ENCODE measurements at places on chromosomes 6 and 20. TPM values are rescaled to one million over a fixed set of nuclear protein-coding genes. Genes with fewer than 3 reads are reported as not detected.
A peak's percentile ranks its signal among the peaks of the same experiment; 100 is the strongest.

Gene CGA
- total RNA-seq = 0.83 TPM

Gene TGM2
- total RNA-seq = 13.4 TPM

Gene GMPR
- total RNA-seq = 35.5 TPM

Gene HINT3
- total RNA-seq = 31.4 TPM

Gene ZSCAN23
- 4.0 TPM for total RNA-seq

Gene DEF6
- 11.5 TPM for total RNA-seq

Gene PNPLA1
- total RNA-seq = 1.00 TPM

Gene MYMX
- not detected for total RNA-seq

Gene PI16
- total RNA-seq = 0.55 TPM

Gene C20orf144
- total RNA-seq = 0.14 TPM

GRCh38 chr6:71333697-71334096 is 45.1 kb downstream of the OGFRL1 start:
- DNase-seq = peak; percentile 34

GRCh38 chr6:154615483-154616025 is 105.1 kb upstream of the CNKSR3 start:
- DNase-seq = peak; percentile 49

DNA sequence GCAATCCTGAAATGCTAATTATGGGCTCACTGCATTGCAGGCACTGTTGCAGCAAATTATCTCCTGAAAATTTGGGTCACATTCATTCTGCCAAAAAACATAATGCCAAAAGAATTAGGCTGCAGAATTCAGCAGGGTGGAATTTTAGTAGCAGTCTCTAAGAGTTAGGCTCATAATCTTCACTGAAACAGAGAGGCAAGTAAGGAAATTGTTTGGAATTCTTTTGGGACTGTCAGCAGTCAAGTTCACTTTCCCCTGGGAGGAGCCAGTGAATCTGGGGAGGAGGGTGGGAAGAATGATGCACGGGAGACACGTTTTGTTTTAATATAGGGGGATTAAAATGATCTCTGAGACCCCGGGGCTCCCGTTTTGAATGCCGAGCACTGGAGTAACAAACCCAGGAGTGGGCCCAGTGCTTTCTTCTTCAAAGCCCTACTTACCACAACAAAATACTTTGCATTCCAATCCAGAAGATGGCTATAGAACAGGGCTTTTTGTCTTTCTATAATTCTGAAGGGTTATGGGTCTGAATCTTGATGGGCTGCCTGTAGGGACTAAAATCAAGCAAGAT is 44.7 kb downstream of the SOBP start:
- no peak for DNase-seq

DNA sequence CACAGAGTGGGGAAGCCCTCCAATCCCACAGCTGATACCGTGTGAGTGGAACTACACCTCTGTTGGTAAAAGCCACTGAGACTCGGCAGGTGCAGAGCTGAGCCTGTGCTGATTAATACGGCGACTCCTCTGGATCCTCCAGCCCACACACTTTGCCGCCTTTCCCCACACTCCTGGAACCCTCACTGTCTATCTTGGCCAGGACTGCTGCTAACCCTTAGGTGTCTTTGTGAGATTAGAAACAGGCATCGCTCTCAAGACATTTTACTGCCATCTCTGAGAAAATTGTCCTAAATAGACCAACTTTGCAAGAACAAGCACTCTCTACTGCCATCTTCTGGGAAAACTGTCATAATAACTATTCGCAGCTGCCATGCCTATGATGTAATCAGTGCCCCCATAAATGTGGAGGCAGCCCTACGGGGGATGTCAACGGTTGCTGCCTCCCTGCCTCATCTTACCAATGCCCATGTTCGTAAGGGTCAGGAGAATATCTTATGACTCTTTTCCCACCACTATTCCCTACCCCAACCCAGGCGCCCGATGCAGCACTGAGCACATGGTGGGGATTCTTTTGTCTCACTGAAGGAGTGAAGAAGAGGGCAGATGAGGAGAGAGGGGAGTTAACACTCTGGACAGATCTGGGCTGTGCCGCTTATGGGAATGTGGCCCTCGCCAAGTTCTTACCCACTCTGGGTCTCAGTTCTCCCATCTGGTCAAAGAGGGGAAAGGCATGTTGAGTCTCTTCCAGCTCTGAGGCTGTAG is 26.1 kb upstream of the KCNB1 start:
- no peak for DNase-seq

- no peak for DNase-seq
Measured at GRCh38 chr20:48607544-48607865, 220.3 kb downstream of the PREX1 start.

- DNase-seq = no peak
Measured at GRCh38 chr6:139932671-139933070, 558.2 kb upstream of the CITED2 start.

GRCh38 chr6:115830895-115831294 is 229.8 kb downstream of the FRK start:
- no peak for DNase-seq

DNA sequence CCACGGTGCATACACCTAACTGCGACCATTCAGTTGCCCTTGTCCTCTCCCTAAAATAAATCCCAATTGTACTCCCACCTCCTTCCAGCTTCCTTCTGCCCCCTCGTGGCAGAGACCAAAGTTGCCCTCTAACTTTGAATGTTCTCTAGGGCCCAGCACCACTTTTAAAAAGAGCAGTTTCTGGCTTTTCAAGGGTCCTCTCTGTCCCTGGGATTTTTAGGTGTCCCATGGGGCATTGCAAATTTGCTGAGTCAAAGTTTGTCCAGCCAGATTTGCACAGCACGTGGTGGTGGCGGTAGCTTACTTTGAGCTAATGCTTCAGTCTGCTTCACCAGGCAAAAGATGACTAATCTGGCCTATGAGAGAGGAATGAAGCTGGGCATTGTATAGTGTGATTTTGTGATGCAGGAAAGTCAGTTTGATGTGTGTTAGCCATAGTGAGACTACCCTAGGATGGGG is 100.2 kb downstream of the PERP start:
- no peak for DNase-seq

DNA sequence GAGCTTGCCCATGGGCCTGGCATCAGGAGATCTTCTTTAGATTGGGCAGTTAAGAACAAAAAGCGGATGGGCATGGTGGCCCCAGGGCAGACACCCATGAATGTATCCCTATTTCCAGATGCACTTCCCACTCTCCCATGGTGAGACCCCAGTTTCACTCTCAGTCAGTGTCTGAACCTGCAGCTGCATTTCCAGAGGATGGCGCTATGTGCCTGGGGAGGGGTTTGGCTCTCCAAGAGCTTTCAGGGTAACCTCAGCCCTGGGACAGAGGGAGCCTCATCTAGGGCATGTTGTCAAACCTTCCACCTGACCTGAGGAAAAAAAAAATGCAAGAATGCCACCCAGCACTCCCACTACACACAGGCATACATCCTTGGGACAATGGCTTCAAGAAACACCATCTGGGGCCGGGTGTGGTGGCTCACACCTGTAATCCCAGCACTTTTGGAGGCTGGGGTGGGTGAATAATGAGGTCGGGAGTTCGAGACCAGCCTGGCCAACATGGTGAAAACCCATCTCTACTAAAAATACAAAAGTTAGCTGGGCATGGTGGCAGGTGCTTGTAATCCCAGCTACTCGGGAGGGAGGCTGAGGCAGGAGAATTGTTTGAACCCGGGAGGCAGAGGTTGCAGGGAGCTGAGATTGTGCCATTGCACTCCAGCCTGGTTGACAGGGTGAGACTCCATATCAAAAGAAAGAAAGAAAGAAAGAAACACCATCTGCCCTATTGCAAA is 1.9 kb downstream of the CST9L start:
- no peak for DNase-seq

DNA sequence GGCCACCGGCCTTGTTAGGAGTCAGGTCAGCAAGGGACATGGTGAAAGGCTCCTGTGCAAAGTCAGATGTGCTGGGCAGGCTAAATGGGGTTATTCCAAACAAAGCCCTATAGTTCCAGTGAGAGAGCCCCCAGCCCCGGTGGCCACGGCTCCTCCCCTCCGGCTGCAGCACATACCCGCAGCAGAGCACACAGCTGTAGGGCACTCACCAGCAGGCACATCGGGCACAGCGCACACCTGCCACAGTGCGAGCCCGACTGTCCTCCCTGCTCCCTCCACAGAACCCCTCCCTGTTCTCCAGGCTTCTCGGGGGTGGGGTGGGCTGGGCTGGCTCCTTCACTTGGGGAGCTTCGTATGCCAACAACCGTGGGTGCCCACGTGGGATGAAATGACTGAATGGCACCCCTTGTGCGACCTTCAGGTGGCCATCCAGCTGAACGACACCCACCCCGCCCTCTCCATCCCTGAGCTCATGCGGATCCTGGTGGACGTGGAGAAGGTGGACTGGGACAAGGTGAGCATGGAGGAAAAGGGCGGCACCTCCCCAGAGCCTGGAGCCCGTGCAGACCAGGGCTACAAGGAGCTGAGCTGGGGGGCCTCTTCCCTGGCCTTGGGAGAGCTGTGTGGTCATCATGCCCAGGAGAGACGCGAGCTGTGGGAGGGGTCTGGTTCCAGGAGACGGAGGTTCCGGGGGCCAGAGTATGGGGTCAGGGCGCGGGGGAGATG is 30.9 kb downstream of the PYGB start:
- no peak for DNase-seq

GRCh38 chr6:22605736-22606135 is 36.4 kb downstream of the HDGFL1 start:
- no peak for DNase-seq

- DNase-seq = no peak
Measured at GRCh38 chr20:52252664-52253063, 61.1 kb upstream of the ZFP64 start.
